ENCODE measurements at places on chromosomes 2 and 18.

DNA sequence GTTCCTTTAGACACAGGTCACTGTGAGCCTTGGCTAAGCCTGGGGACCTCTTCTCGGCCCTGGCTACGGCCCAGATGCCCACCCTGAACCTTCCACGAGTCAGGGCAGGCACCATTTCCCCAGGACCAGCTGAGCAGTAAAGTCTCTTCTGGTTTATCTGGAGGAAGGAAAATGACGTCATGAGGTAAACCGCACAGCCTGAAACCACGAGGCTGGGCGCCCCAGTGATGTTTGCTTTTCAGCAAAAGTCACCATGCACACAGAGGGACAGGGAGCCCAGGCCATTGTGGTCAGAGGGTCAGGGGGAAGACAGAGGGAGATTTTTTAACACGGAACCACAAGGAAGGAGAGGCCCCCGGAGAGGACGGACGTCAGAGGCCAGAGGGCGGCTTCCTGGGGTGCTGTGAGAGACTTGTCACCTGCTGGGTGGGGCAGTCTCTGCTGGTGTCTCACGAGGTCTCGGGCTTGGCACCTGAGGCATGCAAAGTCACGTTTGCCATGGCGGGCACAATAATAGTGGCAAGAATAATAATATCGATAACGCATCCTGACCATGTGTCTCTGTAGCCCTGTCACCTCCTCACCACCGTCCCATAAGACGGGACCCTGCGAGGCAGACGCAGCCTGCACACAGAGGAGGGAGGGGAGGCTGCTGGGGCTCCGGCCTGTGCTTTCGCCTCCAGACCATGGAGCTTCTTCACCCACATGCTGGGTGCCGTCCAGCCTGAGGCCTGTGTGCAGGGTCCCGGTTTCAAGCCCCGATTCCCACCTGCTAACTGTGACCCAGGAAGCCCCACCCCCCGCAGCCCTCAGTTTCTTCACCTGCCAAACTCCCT, 33.2 kb upstream of the FOSL2 start:
- no peak for DNase-seq

- DNase-seq: no peak
Observed at GRCh38 chr2:158815166-158815565, 20.0 kb downstream of the DAPL1 start.

GRCh38 chr2:160492401-160493226, 993 bp downstream of the RBMS1 start:
- peak; percentile 32 for DNase-seq

- no peak for DNase-seq
Observed at GRCh38 chr2:59295524-59296162, 1054.5 kb upstream of the FANCL start.

- DNase-seq: no peak
Observed at GRCh38 chr2:58039170-58039611, 7.4 kb upstream of the VRK2 start.

DNA sequence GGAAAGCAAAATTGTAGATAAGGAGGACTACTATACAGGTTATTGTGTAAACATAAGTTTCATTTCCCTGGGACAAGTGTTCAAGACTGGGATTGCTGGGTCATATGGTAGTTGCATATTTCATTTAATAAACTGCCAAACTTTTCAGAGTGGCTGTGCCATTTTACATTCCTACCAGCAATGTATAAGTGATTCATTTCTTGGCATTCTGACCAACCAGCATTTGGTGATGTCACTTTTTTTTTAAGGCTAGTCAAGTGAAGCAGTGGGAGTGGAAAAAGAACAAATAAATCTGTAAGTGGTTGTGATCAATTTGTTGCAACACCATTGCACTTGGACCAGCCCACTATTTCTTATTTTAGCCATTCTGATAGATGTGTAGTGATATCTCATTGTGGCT, 5.2 kb upstream of the CHCHD5 start:
- no peak for DNase-seq

- DNase-seq: no peak
Observed at GRCh38 chr2:232103140-232103737, 141.7 kb downstream of the DIS3L2 start.
